D721Med (cell line): ENCODE measurements at places on chromosomes 2 and 18.

GRCh38 chr2:43430489-43430888, 165.3 kb downstream of the THADA start:
- DNase-seq, result no peak

DNA sequence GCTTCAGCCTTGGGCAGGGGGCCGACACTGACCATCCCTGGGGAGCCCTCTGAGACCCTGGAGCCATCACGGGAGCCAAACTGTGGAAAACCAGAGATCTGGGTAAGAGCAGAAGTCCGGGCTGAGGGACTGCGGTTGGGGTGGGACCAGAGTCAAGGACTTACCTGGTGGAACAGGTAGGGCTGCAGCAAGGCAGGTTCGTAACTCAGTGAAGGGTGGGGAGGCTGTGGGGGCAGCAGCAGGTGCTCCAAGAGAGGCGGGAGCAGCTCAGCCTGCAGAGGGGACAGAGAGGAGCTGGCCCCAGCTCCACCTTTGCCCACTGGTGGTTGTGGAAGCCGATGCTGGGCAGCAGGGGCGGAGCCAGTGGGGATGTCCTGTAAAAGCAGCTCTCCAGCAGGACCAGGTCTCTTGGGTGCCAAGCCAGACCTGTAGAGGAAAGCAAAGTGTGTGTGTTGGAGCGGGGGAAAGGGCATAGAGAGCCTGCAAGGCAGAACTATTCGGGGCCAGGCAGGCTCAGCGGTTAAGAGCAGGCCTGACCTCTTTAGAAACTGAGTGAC, 6.7 kb downstream of the PTPRN start:
- no peak for DNase-seq

DNA sequence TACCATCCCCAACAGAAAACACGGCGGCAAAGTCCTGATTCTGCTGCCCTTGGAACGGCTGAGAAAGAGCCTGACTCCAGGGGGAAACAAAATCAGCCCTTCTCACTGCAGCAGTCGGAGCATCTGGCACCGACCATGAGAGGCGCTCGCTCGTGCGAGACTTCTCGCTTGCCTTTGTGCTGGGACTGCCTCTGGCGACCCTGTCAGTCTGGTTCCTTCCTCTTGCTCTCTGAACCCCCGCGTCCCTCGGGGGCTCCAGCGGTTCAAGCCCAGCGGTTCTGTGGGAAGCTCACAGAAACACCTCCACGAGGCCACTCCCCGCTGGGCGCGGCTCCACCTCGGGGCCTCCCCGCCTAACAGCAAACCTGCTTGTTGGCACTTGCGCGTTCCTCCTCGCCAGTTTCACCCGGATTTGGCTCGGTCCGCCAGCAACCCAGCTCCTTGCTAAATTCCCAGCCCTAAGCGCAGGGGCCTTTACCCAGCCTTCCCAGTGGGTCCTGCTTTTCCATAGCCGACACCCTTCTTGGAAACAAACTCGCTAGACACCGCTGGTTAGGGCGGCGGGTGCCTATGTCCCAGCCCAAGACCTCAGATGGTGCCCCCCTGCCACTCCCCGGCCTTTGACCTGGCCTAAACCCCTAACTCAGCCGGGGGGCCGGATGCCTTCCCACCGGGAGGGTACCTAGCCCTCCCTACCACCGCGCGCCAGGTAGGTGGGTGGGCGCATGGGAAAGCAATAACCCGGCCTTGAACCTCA, 2.2 kb downstream of the RND3 start:
- DNase-seq, result peak; percentile 27

GRCh38 chr2:4188561-4188960, 485.2 kb downstream of the DCDC2C start:
- DNase-seq, result no peak

DNA sequence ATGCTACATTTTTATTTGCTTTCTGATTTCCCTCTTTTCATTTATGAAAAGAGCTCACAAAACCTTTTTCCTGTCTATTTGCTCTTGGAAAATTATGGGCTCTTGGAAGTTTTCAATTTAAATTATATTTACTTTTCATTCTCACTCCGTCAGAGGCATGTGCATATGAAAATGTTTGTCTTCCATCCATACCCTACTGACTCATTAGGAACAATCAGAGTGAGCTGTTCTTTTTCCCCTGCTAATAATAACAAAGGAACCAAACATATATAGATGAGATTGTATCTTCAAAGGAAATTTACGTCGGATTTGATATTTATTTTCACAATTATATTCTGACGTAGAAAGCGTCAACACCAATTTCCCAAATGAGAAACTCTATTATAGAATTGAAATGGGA, 1101.2 kb downstream of the TSN start:
- no peak for DNase-seq

- DNase-seq, result no peak
Measured at GRCh38 chr2:115910270-115910669, 1467.8 kb downstream of the DPP10 start.

- no peak for DNase-seq
Measured at GRCh38 chr2:75570948-75571729, 10.4 kb upstream of the EVA1A start.

GRCh38 chr18:55587418-55588110, 428 bp downstream of the TCF4 start:
- DNase-seq, result peak; percentile 42

- no peak for DNase-seq
Measured at GRCh38 chr2:40371525-40372282, 80.2 kb downstream of the SLC8A1 start.

DNA sequence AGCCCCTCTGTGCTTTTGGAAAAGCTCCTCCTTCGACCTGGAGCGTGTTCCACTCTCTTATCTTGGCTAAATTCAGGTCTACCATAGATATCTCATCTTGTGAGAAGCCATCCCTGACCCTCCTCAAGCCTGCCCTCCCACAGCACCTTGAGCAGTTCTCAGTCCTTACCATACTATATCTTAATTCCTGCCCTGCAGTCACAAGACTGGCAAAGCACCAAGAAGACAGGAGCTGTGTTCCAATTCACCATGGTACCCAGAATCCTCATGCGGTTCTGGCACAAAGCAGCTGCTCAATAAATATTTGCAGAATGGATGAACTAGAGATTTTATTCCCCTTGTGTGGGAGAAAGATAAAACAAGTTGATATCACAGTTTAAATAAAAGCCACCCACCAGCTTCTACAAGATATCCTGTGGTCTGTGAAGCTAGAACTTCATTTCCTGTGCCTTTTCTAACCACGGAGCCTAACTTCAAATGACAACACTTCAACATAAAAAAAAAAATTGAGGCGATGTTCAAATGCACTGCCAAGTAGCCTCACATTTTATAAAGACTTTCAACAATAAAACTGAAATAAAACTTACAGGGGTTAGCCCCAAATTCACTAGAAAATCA, 19.5 kb downstream of the MARCHF4 start:
- no peak for DNase-seq

- no peak for DNase-seq
Measured at GRCh38 chr2:121860033-121860757, 104.7 kb downstream of the TSN start.

DNA sequence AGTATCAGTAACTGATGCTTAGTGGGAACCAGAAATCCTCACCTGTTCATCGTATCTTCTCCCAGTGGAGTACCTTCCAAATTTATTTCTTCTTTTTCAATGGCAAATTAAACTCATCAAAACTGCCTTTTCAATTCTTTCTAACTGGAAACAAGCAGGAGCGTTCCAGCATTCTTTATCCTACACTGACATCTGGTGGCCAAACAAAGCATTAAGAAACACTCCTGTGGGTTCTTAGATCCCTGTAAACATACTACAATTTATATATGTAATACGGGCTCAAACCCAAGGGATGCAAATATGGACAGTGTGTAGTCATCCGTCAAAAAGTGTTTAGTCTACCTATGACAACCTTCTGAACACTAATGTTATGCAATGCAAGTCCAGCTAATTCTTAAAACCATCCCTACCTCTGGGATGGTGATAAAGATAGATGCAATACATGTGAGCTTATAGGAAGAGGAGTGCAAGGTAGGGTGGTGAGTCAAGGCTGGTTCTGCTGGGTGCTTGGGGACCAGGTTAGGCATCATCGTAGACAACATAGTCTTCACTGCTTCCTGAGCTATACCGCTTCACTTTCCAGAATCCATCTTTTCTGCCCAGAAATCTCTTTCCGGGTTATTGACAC, 375.0 kb downstream of the CTNNA2 start:
- no peak for DNase-seq

GRCh38 chr18:36629138-36629530, 199.7 kb downstream of the TPGS2 start:
- DNase-seq, result no peak

DNA sequence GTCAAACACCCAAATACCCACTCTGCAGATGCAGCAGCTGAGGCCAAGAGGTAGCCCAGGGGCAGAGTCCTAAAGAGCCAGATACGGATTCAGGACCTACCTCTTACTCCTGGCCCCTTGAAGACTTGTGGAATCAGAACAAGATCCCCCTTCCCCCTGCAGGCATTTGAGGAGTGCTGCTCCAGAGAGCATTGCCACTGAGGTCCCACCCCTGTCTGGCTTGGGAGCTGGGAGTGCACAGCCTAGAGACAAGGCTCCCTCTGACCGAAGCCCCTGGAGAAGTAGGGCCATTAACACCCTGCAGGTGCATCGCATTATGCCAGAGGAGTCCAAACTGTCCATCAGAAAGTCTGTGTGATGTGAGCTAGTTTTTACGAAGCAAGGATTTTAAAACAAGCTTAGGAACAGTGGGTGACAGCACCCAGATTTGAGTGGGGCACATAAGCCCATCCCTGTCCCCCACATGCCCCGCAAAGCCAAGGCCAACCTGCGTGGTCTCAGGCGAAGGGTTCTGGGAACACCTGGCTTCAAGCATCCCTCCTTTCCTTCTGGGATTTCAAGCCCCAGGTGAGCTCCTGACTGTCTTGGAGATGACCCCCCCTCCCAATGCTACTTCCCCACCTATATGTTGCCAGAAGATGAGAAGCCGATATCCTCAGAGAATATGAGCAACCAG, 48.4 kb downstream of the MTERF4 start:
- DNase-seq, result no peak

DNA sequence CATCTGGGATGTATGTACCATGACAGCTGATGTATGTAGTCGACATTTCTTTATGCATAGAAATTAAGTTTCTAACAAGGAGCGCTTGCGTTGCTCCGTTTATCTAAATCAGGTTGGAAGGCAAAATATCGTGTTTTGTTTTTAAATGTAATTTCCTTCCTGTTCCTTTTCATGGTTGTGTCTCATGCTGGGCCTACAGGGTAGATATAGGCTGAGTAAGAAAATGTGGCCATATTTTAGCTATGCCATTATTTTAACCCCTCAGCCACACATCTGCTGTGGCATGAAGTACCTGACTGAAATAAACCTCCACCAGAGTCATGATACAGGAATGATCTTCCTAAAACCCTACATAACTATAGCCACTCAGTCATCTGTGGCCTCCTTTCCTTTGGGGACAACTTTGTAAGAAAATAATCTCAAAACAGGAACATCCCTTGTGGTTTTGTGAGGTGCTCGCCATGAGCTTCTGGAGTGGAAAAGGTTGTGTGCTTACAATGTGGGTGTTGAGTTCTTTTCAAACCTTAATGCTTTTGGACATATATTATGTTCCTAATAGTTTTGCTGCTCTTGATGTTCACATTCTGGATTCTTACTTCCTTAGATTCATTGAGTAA, 214.3 kb downstream of the FAM210A start:
- DNase-seq, result no peak

DNA sequence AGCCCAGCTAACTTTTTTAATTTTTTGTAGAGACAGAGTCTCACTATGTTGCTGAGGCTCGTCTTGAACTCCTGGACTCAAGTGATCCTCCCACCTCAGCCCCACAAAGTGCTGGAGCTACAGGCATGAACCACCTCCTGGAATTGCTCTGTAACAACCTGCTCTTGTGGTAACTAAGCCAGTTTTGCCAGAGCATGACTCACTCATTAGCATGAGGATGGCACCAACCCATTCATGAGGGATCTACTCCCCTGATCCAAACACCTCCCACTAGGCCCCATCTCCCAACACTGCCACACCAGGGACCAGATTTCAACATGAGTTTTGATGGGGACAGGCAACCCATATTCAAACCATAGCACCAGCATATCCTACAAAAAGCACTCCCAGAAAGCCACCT, 348.9 kb upstream of the RAB12 start:
- DNase-seq, result no peak

GRCh38 chr18:77191071-77191751, 58.4 kb upstream of the GALR1 start:
- DNase-seq, result peak; percentile 83

DNA sequence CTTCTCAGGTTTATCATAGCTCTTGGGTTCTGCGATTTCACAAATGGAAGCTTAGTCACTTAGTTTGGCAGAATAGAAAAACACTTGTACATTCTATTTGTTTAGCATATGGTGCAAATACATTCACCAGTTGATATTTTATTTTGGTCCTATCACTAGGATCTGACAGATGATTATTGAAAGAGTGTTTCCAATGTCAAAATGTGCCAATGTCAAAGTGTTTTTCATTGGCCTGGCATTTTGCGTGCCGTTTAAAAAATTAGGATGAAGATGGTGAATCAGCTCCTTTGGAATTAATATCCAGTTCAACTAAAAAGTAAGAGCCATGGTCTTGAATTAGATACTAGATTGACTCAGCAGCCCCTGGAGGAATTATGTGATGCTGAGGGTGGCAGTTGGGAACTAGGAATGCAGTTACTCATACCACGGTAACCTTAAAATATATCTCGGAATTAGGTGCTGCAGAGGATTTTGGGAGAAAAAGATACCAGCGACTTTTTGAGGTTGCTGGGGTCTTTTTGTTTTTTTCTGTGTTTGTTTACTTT, 87.0 kb downstream of the SPHKAP start:
- no peak for DNase-seq

GRCh38 chr2:232327105-232328031, 51.2 kb upstream of the ALPP start:
- peak; percentile 66 for DNase-seq
